ENCODE measurements at places on chromosomes 12 and 14.

GRCh38 chr12:16506394-16506793, 99.6 kb downstream of the LMO3 start:
- DNase-seq = peak; percentile 35

GRCh38 chr14:77024171-77024691, 4.3 kb downstream of the IRF2BPL start:
- DNase-seq = peak; percentile 97

GRCh38 chr12:20807192-20808080, 3.1 kb upstream of the SLCO1B3 start:
- peak; percentile 39 for DNase-seq

- DNase-seq = no peak
Observed at GRCh38 chr14:58638231-58639197, 752 bp downstream of the DACT1 start.

DNA sequence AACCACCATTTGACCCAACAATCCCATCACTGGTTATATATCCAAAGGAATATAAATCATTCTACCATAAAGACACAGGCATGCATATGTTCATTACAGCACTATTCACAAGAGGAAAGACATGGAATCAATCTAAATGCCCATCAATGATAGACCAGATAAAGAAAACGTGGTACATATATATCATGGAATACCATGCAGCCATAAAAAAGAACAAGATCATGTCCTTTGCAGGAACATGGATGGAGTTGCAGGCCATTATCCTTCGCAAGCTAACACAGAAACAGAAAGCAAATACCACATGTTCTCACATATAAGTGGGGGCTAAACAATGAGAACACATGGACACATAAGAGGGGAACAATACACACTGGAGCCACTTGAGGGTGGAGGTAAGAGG, 15.7 kb downstream of the CAPRIN2 start:
- DNase-seq = no peak

DNA sequence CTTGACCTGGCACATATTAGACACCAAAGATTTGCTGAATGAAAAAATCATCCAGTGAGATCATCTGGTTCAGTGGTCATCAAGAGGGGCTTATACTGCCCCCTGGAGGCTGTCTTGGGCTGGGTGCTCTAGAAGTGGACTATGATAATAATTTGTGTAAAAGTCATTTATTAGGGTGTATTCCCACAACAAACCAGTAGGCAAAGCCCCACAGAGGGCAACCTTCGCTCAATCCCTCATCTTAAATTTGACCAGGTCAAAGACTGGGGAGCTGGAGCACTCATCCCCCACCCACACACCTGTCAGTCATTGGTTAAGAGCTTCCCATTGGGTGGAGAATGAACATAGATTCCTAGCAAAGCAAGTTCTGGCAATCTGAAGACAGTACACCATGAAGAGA, 20.0 kb upstream of the FICD start:
- DNase-seq = peak; percentile 59

GRCh38 chr12:127284870-127285431, 982.0 kb upstream of the TMEM132C start:
- DNase-seq = no peak

GRCh38 chr12:3207175-3207574, 130.0 kb downstream of the TSPAN9 start:
- no peak for DNase-seq

- DNase-seq = no peak
Observed at GRCh38 chr12:1728824-1729223, 38.0 kb downstream of the ADIPOR2 start.

DNA sequence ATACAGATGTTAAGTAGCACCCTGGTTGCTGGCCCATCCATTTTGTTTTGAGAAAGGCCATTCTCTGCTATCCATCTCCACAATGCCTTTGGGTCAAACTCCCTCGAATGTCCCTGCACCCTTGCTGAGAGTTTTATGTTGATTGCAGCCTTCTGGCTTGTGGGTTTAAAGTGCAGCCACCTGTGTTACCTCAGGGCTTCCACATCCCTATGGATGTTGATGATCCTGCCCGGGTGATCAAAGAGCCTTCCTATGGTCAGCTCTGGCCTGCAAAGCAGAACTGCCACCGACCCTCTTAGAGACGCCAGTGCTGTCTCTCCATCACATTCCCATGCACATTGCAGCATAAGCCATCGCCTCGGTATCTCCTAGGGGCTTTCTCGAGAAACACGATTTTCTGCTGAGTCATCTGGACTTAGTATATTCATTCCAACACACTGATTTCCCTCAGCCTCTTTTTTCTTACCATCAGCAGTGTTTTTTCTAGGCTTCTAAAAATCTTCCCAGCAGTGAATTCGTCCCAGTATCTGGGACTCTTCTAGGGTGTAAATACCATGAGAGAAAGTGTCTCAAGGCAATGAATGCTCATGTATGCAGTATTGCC, 585.7 kb upstream of the TMEM132C start:
- no peak for DNase-seq

DNA sequence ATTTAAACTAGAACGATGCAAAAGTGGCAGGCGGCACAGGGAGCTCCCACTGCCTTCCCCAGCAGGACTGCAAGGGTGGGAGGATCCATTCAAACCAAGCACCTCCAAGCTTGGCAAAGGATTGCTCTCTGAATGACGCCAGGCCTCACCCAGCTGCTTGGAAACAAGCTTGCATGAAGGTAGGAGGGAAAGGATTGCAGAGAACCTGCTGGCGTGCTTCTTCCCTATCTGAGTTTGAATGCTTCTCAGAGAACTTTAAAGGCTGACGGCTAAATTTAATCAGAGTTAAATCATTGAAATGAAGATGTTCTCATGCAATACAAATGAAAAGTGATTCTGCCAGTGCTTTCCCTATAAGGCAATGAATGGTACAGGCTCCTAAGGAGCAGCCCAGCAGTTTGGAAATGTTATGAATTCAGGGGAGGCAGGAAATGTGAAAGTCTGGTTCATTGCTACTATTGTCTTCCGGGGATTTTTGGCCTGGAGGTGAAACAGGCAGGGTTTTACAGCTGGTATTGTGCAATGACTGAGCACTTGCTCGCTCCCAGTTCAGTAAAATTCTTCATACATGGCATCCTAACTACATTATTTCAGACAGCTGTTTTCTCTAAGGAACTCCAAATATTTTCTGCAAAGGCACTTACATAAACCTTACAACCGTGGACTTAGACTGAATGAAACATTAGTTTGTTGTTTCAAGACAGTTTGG, 31.9 kb upstream of the DUSP6 start:
- DNase-seq = no peak

GRCh38 chr12:78385541-78385940, 479.0 kb upstream of the SYT1 start:
- DNase-seq = no peak

DNA sequence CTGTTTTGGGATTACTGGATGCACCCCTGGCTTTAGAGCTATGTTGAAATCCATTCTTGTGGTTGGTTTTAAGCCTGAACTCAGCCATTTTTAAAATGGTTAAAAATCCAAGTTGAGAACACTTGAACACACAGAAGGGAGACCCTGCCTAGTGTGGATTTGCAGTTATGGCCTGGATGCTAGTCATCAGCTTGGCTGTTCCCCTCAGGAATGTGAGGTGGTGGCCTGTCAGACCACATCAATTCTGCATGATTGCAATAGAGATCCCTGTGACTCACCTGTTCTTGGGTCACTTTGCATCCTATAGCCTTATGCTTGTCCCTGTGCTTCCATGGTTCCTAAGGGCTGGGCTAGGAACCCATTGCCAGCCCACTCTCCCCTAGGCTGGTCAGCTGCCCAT, 454.1 kb downstream of the ATP23 start:
- no peak for DNase-seq

GRCh38 chr12:4813741-4814140, 93.5 kb downstream of the GALNT8 start:
- no peak for DNase-seq

GRCh38 chr12:122336015-122336946, 70.0 kb upstream of the VPS33A start:
- peak; percentile 58 for DNase-seq

DNA sequence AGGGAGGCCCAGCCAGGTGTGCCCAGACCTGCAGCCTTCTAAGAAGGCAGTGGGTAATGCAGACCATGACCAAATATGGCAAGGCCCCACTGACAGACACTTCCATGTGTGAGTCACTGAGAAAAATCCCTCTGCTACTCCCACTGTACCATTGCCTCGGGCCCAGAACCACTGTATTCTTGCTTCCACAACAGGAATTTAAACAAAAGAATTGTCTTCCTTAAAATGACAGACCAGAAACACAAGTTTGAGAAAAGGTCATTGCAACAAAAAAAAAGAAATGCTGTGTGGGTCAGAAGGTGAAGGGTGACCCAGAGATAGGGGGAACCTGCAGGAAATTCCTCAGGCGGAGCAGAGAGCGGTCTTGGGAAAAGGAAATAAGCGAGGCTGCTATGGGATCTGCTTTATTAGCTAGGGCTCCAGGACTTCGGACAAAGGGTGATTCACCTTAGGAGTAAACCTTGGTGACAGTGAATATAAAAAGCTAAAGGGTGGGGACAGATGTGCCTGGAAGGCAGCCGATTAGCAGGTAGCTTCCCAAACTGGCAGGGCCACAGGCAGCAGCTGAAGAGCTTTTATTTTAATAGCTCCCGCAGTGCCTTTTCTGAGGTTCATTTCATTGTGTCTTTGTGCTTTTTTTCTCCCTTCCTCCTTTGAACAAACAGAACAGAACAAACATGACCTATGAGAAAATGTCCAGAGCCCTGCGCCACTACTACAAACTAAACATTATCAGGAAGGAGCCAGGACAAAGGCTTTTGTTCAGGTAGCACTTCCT, 185.3 kb upstream of the BCL2L14 start:
- DNase-seq = no peak

- DNase-seq = no peak
Observed at GRCh38 chr12:24378548-24379407, 429.3 kb upstream of the SOX5 start.

- no peak for DNase-seq
Observed at GRCh38 chr14:105390849-105391500, 7.4 kb upstream of the TEX22 start.

- peak; percentile 22 for DNase-seq
Observed at GRCh38 chr12:50505675-50506530, 1.1 kb downstream of the DIP2B start.

GRCh38 chr12:23168459-23168858, 543.5 kb downstream of the ETNK1 start:
- no peak for DNase-seq

DNA sequence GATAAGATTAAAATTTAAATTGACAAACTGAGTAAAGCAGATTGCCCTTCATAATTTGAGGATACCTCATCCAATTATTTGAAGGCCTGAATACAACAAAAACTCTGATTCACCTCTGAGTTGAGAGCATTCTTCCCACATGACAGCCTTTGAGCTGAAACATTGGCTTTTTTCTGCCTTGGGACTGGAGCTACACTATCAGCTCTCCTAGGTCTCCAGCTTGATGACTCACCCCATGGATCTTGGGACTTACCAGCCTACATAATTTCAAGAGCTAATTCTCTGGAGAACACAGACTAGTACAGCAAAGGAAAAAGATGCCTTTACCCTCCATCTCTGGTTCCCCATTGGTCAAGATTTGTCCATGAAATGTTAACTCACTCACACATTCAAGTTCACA, 555.1 kb downstream of the FOXG1 start:
- DNase-seq = no peak

DNA sequence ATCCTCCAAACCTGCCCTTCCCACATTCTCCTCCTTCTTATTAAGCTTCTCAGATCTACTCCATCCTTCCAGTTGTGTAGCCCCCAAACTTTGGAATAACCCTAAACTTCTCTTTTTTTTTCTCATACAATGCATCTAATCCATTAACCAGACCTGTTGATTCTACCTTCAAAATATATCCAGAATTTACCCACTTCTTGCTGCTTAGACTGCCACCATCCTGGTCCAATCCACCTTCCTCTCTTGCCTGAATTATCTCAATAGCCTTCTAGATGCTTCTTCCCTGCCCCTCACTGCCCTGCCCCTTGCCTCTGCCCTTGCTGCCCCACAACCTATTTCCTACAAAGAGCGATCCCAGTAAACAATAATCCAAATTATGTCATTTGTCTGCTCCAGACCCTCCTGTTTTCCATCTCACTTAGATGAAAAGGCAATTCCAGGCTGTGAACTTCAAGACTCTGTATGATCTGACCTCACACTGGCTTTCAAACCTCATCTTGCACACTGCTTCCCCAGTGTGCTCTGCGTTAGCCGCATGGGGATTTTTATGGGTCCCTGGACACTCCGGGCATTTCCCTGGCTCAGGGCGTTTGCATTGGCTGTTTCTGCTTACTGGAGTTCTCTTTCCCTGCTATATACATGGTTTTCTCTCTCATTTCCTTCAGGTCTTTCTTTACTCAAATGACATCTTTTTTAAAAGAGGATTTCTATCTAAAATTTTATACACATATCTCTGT, 42.6 kb upstream of the HIF1A start:
- DNase-seq = no peak

GRCh38 chr12:1503281-1503711, 91.1 kb downstream of the FBXL14 start:
- DNase-seq = no peak

GRCh38 chr12:40224439-40225291, at the start of gene LRRK2:
Gene LRRK2, plus strand, starts transcription at chr12:40224997. Its CDS starts 135 bp downstream, at chr12:40225132.
- peak; percentile 11 for DNase-seq

GRCh38 chr12:104219361-104219892, 3.8 kb downstream of the TXNRD1 start:
- no peak for DNase-seq

DNA sequence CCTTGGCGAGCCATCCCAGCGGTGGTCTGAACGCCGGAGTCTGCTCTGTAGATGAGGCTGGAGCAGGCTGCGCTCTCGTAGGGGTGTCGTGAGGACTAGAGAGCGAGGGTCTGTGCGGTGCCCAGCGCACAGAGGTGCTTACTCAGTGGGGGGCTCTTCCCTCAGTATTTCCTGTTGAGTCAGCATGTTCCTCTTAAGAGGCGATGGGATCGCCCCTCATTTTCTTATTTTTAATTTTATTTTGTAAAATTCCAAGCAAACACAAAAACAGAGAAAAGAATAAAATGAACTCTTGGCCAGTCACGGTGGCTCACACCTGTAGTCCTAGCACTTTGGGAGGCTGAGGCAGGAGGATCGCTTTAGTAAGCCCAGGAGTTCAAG, 40.8 kb upstream of the BCL7A start:
- no peak for DNase-seq

GRCh38 chr14:26595926-26596542, 1.8 kb downstream of the NOVA1 start:
- no peak for DNase-seq

GRCh38 chr12:121184984-121185889, 24.7 kb upstream of the P2RX4 start:
- no peak for DNase-seq

DNA sequence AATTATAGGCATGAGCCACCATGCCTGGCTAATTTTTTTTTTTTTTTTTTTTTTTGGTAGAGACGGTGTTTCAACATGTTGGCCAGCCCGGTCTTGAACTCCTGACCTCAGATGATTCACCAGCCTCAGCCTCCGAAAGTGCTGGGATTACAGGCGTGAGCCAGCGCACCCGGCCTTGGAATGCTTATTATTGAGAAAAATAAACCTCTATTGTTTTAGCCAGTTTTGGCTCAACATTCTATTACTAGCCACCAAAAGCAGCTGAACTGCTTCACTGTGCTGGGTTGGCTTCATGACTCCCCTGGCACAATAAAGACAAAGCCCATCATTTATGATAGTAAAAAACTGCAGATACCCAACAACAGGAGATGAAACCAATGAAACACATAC, 93.5 kb upstream of the CEP83 start:
- no peak for DNase-seq

All from RPMI8226 (cell line).